ENCODE measurements at places on chromosomes 5 and 9.
A peak's percentile ranks its signal among the peaks of the same experiment; 100 is the strongest.

- no peak for DNase-seq
Measured at GRCh38 chr5:169223595-169223953, 77.4 kb downstream of the SLIT3 start.

- no peak for DNase-seq
Measured at GRCh38 chr9:35619800-35620158, 1.6 kb upstream of the CD72 start.

- DNase-seq = no peak
Measured at GRCh38 chr9:130756455-130757152, 63.0 kb downstream of the EXOSC2 start.

GRCh38 chr9:135219676-135220600 lies 132.5 kb downstream of the OLFM1 start:
- DNase-seq = no peak

DNA sequence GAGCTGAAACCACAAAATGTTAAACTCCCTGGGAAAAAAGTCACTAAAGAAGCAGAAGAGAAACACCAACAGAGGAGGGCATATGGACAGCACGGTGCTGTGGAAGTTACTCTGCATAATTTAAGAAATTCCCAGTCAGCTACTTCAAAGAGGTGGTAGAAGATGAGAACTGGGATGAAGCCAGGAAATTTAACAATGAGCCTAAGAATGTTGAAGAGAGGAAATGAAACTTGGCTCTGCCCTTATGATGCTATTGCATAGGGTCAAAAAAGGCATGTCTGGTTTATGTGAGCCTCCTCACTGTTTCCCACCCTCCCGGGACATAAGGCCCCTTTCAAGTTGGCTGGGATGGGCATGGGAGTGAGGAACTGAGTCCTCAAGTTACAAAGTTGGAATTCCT lies 25.4 kb upstream of the SNX18 start:
- DNase-seq = no peak

- no peak for DNase-seq
Measured at GRCh38 chr5:180990086-180990881, 1.6 kb downstream of the BTNL3 start.

GRCh38 chr5:139415221-139415861 lies 11.5 kb upstream of the SPATA24 start:
- no peak for DNase-seq

DNA sequence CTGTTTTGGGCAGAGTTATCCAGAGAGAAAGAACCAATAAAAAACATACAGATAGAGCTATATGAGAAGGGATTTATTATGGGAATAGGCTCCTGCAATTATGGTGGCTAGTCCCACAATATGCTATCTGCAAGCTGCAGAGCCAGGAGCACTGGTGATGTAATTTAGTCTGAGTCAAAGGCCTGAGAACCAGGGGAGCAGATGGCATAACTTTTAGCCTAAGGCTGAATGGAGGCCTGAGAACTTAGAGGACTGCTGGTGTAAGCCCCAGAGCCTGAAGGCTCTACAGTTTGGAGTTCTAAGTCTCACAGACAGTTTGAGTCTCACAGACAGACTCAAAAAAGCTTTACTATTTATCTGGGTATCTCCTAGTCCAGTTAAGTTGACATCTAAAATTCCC lies 263.8 kb downstream of the FBXL7 start:
- DNase-seq = no peak

- no peak for DNase-seq
Measured at GRCh38 chr5:131541762-131542161, 93.3 kb downstream of the RAPGEF6 start.

DNA sequence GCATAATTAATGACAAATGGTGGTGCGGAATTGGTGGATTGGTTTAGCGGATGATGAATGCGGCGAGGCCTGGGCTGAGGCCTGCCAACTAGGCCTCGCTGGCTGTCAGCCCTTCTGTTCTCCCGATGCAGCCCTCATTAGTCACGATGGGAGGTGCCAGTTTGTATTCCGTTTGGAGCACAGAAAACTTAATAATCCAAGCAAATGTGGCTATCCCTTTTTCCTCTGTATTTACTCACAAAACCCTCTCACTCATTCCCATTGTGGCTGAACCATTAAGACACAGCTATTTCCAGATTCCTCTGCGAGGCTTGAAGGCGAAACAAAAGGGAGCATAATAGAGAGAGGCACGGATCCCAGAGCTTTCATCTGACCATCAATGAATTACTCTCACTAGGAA lies 114.3 kb downstream of the MVB12B start:
- peak; percentile 43 for DNase-seq

GRCh38 chr5:93691997-93692396 lies 49.4 kb downstream of the POU5F2 start:
- no peak for DNase-seq

DNA sequence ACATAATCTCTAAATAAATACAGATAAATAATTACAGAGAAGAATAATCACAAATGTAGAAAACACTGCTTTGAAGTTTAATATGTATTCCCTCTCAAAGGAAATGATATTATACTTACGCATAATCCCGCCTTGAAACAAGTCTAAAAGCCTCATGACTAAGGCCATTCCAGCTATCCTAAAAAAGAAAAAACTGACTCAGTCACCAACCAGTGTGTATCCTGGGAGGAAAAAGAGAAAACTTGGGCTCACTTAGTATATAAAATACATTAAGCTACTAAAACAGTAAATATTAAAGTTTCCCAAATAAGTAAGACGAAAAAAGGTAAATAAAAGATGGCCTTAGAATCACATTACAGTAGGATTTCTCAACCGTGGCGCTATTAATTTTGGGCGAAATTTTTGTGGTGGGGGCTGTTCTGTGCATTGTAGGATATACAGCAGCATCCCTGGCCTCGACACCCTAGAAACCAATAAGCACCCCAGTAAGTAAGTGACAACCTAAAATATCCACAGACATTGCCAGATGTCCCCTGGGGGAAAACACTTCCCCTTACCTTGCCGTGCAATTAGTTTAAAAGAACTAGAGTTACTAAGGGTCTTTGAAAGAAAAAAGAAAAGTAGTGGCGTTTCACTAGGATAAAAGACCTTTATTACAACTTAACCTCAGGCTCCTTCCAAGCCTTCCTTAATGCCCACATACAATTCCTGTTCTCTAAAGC lies 1.1 kb downstream of the HSPA9 start:
- DNase-seq = no peak

DNA sequence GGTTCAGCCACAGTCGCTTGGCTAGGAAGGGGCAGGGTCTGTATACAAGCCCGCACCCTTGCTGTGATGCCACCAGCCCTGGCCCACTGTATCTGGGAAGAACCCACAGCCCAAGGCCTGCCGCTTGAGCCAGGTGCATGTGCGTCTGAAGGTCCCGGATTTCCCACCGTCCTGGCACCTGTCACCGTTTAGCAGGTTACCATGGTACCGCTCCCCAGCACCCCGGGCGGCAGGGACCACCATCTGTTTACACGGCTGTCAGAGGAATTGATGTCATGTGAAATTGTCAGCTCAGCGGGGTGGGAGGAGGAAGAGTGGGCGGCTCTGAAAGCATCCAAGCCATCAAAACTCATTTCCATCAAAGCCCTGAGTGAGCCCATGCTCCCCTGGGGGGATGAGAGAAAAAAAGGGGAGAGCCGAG lies 92.7 kb downstream of the HRH2 start:
- DNase-seq = peak; percentile 42

- DNase-seq = no peak
Measured at GRCh38 chr9:23814243-23814642, 11.8 kb downstream of the ELAVL2 start.

- no peak for DNase-seq
Measured at GRCh38 chr5:79241535-79241979, 5.6 kb downstream of the JMY start.

GRCh38 chr5:67257500-67257899 lies 60.9 kb upstream of the CD180 start:
- DNase-seq = no peak

- DNase-seq = no peak
Measured at GRCh38 chr5:41065691-41066335, 5.3 kb downstream of the MROH2B start.

GRCh38 chr5:1294835-1295649 lies at the start of gene TERT:
TSS of gene TERT (minus strand) at chr5:1295068. CDS start at chr5:1294989, 79 bp downstream.
- peak; percentile 82 for DNase-seq

DNA sequence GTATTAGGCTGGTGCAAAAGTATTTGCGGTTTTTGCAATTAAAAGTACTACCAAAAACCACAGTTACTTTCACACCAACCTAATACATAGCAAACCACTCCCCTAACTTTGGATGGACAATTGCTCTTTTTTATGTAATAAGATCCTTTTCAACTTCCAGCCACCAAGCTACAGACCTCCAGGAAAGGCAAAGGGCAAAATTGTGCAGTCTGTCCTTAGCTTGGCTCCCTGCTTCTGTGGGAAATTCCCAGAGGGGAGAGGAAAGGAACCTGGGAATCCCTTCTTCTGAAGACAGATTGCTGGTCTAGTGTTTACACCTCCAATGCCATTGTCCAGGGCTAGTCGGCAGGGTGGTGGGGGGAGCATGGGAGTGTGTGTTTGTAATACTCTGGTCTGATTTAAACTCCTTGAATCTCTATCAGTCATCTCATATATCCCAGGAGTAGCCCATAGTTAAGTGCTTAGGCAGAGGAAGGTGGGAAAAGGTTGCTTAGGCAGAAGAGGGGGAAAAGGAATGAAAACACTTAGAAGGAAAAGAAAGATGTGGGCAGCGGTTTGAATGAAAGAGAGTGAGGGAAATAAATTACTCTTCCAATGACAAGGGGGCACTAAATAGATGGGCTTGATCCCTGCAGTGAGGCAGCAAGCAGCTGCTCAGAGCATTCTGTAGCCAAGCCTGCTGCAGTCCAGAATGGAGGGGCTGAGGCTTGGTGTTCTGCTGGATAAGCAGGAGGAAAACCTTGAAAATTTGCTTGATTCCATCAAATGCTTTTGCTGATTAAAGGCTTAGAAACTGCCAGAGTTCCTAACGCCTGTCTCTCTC lies 86.9 kb upstream of the MAP1B start:
- DNase-seq = no peak
